ENCODE measurements at places on chromosomes 12 and 14. TPM values are rescaled to one million over a fixed set of nuclear protein-coding genes. Genes with fewer than 3 reads are reported as not detected.

Gene PRB4
- total RNA-seq = not detected

Gene ASPG
- not detected for total RNA-seq

Gene CLEC12A
- total RNA-seq = 0.47 TPM

Gene OR6C2
- total RNA-seq = not detected

Gene POU6F1
- total RNA-seq = 7.3 TPM

Gene MANSC4
- not detected for total RNA-seq

Gene TAS2R20
- 1.6 TPM for total RNA-seq

Gene RHOJ
- total RNA-seq = not detected

Gene FOXA1
- not detected for total RNA-seq

Gene SLC5A8
- not detected for total RNA-seq

Gene GLIPR1
- 18.6 TPM for total RNA-seq

Gene MYF6
- total RNA-seq = not detected

Gene RTL1
- not detected for total RNA-seq
